ENCODE measurements at places on chromosomes 7 and 10.

DNA sequence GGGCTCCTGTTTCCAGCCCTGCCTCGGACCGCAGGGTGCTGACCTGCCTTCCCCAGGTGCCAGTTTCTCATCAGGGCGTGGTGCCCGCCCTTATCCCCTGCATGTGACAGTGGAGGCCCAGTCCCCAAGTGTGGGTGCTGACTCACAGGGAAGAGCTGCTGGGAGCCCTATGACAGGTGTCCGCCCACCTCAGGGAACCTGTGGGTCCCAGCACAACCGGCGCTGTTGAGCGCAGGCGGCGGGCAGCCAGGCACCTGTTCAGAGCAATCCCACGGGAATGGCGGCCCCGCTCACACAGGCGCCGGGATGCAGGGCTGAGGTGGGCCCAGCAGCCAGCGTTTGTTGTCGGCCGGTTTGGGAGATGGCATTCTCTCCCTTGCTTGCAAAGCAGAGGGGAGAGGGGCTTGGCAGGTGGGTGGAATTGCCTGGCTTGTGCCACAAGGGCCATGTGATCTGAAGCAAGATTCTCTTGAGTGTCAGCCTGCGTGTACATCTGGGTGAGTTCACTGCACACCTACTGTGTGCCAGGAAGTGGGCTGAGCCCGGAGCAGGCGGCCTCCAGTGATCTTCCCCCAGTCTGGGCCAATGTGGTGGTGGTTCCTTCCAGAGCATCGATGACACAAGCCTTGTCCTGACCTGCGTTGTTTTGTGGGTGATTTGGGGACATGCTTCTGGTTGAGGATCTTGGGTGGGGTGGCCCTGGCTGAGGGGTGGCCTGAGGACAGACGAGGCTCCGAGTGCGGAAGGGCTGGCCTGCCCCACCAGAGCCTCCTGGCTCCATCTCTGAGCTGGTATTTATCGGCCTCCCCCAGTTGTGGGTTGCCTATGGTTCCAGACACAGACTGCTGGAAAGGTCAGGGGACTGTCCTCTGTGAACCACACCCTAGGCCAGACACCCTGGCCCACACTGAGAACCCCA, 2.4 kb downstream of the PWWP2B start:
- H3K36me3 ChIP-seq: peaks cover 3% of the 10 kb centered on the region
- peaks cover 42% of the 10 kb centered on the region for H3K4me1 ChIP-seq
- no peak for DNase-seq
- H3K27ac ChIP-seq: no peak overlapping the region

DNA sequence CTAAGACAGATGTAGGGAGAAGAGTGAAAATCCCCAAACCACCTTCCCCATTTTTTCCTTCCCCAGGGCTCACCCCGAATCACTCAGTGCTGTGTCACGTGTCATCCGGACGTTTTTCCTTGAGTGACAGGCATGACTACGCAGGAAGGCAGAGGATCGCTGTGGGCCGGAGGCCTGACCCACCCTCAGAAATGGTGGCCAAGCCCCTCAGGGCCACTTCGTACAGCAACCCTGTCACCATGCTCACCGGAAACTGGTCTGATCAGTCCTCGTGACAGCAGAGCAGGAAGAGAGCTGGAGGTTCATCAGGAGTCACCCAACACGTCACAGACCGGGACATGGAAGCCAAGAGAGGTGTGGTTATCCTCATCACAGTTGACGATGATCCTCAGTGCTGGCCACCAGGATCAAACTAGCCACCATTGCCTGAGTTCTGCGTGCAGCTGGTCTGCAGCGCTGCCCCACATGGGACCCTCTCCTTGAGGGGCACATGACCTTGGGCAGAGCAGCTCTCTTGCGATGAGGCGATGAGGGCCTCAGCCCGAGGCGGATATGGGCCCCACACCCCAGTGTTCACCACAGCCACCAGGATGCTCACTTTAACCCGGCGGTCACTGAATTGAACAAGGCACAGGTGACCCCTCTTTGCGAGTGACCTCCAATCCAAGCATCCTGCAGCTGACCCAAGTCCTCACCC, 99.3 kb upstream of the INSIG1 start:
- no peaks in the 10 kb centered on the region for H3K36me3 ChIP-seq
- no peak overlapping the region for H3K27ac ChIP-seq
- no peaks in the 10 kb centered on the region for H3K4me1 ChIP-seq
- H3K27me3 ChIP-seq: peaks cover 33% of the 10 kb centered on the region

- no peak for DNase-seq
- H3K4me1 ChIP-seq: no peaks in the 10 kb centered on the region
- H3K27ac ChIP-seq: no peak overlapping the region
- H3K36me3 ChIP-seq: no peaks in the 10 kb centered on the region
- H3K4me3 ChIP-seq: no peak overlapping the region
Measured at GRCh38 chr10:131187926-131188325, 123.6 kb downstream of the TCERG1L start.

DNA sequence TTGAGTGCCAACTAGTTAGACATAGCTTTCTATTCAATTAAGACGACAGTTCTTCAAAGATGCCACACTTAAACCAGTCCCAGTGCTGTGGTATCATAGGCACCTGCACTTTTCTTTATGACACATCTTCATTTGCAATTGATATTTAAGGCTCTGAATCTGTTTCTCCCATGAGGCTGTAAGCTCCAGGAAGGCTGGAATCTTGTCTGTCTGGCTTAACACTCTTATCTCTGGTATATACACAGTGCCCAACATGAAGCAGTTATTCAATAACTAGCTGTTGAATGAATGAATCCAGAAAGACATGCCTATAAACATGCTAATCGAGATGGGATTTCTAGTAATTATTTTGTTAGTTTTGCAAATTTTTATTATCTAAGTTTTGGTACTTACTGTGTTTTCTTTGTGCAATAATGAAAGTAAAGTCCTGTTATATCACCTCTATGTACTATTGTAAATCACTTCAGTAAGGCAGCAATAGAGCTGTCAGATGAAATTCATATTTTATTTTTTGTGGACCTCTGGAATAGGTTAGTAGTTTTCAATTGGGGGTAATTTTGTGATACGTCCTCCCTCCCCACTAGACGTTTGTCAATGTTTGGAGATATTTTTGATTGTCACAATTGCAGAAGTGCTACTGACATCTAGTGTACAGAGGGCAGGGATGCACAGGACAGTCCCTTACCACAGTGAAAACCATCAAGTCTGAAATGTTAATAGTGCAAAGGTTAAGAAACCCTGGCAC, 51.3 kb upstream of the STEAP4 start:
- no peaks in the 10 kb centered on the region for H3K27me3 ChIP-seq
- no peak for DNase-seq
- no peaks in the 10 kb centered on the region for H3K36me3 ChIP-seq
- H3K27ac ChIP-seq: no peak overlapping the region

DNA sequence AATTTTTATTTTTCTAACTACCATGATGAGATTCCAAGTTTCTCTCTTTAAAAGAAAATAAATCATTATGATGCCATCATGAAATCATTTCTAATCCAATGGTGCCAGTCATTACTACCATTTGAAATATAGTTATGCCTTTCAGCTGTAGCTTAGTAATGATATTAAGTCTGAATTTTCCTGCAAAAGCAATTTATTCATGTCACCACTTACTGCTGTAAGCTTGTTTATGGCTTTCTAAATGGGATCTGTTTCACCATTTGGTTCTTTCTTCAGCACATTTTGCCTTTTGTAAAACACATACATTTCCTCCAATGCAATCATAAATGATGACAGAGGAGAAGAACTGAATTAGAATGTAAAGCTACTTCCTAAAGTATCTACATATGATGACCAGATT, 130.5 kb downstream of the SEM1 start:
- no peak overlapping the region for H3K27ac ChIP-seq
- H3K4me3 ChIP-seq: no peak overlapping the region
- H3K4me1 ChIP-seq: no peaks in the 10 kb centered on the region

GRCh38 chr7:121473645-121474300, 77.7 kb upstream of the FAM3C start:
- DNase-seq: no peak
- H3K27ac ChIP-seq: no peak overlapping the region
- H3K4me1 ChIP-seq: no peaks in the 10 kb centered on the region
- H3K4me3 ChIP-seq: no peak overlapping the region
- H3K36me3 ChIP-seq: no peaks in the 10 kb centered on the region

GRCh38 chr7:77439572-77439971, 23.4 kb upstream of the GSAP start:
- DNase-seq: no peak
- no peak overlapping the region for H3K27ac ChIP-seq
- no peaks in the 10 kb centered on the region for H3K4me1 ChIP-seq
- H3K27me3 ChIP-seq: no peaks in the 10 kb centered on the region

GRCh38 chr10:132300582-132300981, 7.2 kb downstream of the STK32C start:
- DNase-seq: no peak
- no peaks in the 10 kb centered on the region for H3K36me3 ChIP-seq
- H3K4me1 ChIP-seq: no peaks in the 10 kb centered on the region
- H3K27ac ChIP-seq: no peak overlapping the region
- H3K4me3 ChIP-seq: no peak overlapping the region

GRCh38 chr7:150432915-150433892, 17.2 kb upstream of the GIMAP8 start:
- no peak overlapping the region for H3K27ac ChIP-seq
- H3K27me3 ChIP-seq: no peaks in the 10 kb centered on the region
- H3K4me1 ChIP-seq: peaks cover 5% of the 10 kb centered on the region
- no peak overlapping the region for H3K4me3 ChIP-seq
- no peak for DNase-seq
- H3K36me3 ChIP-seq: no peaks in the 10 kb centered on the region

GRCh38 chr10:131737543-131738395, 163.0 kb upstream of the PPP2R2D start:
- H3K27me3 ChIP-seq: peaks cover 21% of the 10 kb centered on the region
- DNase-seq: no peak
- no peaks in the 10 kb centered on the region for H3K4me1 ChIP-seq
- no peak overlapping the region for H3K4me3 ChIP-seq
- H3K36me3 ChIP-seq: no peaks in the 10 kb centered on the region

GRCh38 chr7:26489391-26489790, 197.7 kb downstream of the SNX10 start:
- no peak for DNase-seq
- H3K36me3 ChIP-seq: no peaks in the 10 kb centered on the region
- H3K27ac ChIP-seq: no peak overlapping the region

GRCh38 chr10:11284291-11285085, 266.8 kb downstream of the CELF2 start:
- no peaks in the 10 kb centered on the region for H3K4me1 ChIP-seq
- no peaks in the 10 kb centered on the region for H3K27me3 ChIP-seq
- DNase-seq: no peak
- H3K4me3 ChIP-seq: no peak overlapping the region
- no peak overlapping the region for H3K27ac ChIP-seq

GRCh38 chr7:95881597-95881996, 109.2 kb downstream of the DYNC1I1 start:
- H3K4me1 ChIP-seq: no peaks in the 10 kb centered on the region
- no peak for DNase-seq
- no peaks in the 10 kb centered on the region for H3K36me3 ChIP-seq
- H3K27me3 ChIP-seq: no peaks in the 10 kb centered on the region
- H3K27ac ChIP-seq: no peak overlapping the region

DNA sequence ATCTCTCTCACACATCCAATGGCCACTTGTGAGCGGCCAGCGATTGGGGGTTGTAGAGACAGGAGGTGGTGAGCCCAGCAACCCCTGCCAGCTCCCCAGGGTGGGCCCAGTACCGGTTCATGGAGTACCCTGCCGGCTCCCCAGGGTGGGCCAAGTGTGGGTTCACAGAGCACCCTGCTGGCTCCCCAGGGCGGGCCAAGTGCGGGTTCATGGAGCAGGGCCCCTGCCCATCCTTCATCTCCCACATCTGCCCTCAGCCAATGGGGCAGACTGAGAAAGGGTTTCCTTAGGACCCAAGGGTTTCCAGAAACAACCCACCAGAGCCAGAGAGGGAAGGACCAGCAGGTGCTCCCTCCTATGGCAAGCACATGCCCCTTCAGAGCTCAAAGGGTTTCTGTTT, 21.4 kb upstream of the SLIT1 start:
- no peaks in the 10 kb centered on the region for H3K27me3 ChIP-seq
- no peaks in the 10 kb centered on the region for H3K4me1 ChIP-seq
- H3K4me3 ChIP-seq: no peak overlapping the region

DNA sequence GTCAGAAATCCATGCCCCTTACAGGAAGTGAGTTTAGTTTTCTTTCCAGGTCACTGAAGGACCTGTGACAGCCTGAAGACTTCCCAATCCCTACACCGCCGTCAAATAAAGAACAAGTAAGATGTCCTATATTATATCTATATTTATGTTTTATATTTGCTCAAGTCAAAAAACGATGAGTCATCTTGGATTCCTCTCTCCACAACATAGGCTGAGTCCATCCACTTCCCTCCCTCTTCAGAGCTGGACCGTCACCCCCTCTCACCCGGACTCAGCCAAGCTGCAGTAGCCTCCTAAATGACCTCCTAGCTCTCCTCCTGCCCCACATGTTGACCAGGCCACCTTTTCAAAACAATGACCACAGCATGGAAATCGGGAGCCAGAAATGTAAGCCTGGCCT, 53.5 kb downstream of the GLI3 start:
- no peak overlapping the region for H3K4me3 ChIP-seq
- H3K4me1 ChIP-seq: peaks cover 7% of the 10 kb centered on the region
- DNase-seq: no peak
- no peak overlapping the region for H3K27ac ChIP-seq
- no peaks in the 10 kb centered on the region for H3K27me3 ChIP-seq
- peaks cover 6% of the 10 kb centered on the region for H3K36me3 ChIP-seq

All from esophagus muscularis mucosa (tissue), 4 donors.